Amniotic stem cell (primary cell): ENCODE measurements at places on chromosomes 1 and 21.

- DNase-seq = no peak
Observed at GRCh38 chr21:43762303-43763128, 13.6 kb downstream of the CSTB start.

DNA sequence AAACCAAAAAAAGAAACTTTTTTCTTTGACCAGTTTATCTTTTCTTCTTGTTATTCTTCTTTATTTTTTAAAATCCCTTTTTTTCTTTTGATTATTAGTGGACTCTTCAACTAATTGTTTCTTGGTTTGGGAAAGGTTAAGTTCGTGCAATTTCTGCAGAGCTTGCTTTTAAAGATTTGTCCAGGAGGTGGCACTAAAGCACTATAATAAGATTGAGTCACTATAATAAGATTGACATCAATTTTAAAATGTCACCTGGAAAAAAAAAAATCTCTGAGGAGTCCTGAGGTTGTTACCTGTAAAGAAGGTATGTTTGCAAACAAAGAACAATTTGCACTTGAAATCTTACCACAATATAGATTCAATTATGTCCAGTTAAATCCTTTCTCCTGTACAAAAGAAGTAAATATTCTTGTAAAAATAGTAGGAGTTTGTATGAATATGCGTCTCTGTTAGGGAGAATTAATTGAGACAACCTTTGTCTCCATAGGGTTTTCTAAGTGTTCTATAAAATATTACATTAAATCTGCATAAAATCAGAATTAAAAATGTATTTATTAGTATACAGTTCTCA is 166.7 kb downstream of the ADGRL4 start:
- DNase-seq = peak; percentile 7

DNA sequence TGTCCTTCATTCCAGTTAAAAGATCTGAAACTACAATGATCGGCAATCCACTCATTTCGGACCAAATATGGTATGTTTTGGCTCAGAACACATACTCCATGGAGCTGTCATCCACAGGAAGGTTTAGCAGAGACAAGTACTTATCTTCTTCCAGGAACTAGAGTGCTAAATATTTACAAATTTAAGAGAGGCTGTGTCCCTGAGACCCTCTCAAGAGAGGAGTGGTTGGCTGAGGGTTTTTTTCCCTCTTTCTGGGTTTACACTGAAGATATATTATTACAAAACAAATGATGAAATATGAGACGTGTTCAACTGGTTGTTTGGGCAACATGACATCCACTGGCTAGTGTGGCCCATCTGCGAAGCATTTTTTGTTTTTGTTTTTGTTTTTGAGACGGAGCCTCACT is 25.9 kb upstream of the NID1 start:
- DNase-seq = no peak

DNA sequence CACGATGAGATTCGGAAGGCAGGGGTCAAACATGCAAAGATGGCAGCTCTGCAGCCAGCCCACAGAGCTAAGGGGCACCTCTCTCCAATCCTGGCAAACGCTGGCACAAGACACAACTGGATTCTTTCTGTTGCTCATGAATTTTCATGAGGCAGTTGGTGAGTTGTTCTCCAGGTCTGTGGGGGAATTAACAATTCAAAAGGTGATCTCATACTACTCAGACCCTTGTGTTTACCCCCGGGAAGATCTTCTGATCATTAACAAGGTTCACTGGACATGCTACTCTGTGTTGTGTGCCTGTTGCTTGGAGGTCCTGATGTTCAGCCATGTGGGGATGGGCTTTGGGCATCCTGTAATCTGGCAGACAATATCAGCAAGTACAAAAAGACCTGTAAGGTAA is 128.9 kb downstream of the HHAT start:
- no peak for DNase-seq

- DNase-seq = no peak
Observed at GRCh38 chr1:184624051-184624450, 130.6 kb downstream of the EDEM3 start.

DNA sequence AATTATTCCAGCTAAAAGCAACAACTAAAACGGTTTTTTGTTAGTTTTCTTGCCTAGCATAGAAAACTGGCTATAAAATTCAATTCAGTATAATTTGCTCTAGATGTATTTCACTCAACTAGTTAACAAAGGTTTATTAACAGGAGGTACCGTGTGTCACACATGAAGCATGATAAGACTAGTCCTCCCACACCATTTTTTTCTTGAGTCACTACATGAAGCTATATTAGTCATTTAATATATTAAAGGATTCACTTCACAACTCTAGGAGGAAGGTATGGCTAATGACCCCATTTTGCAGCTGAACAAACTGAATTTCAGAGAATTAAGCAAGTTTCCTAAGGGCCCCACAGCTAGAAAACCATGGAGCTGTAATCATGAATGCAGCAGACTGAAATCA is 307.8 kb upstream of the USP25 start:
- DNase-seq = no peak

DNA sequence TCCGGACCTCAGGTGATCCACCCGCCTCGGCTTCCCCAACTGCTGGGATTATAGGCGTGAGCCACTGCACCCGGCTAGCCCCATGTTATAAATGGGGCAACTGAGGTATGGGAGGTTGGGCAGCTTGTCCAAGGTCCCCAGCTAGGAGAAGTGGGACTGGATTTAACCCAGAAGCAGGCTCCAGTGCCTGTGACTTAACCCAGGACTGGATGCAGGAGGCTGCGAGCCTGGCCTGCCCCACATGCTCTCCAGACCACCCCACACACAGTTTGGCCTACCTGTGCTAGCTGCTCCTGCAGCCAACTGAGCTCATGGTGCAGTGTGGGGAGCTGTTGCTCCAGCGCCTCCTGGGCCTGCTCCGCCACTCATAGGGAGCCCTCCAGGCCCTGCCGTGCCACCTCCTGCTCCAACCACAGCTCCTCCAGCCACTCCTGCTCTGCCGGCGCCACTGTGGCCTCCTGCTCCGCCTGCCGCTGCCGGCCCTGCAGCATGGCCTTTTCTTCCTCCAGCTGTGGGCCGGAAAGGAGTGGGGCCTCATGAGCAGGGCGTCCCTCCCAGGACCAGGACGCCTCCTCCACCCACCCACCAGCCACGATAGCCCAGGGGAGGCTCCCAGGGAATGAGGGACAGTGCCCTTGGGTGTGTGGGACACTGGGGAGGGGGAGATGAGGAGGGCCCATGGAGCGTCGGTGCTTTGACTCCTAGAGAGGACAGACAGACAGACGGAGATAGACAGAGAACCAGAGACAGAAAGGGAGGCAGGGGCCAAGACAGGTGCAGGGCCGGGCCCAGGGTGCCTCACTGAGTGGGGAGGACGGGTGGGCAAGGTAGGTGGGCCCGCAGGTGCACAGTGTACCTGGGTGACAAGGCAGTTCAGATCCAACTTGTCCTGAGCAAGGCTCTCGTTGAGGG is 12.4 kb upstream of the NBPF1 start:
- DNase-seq = no peak

DNA sequence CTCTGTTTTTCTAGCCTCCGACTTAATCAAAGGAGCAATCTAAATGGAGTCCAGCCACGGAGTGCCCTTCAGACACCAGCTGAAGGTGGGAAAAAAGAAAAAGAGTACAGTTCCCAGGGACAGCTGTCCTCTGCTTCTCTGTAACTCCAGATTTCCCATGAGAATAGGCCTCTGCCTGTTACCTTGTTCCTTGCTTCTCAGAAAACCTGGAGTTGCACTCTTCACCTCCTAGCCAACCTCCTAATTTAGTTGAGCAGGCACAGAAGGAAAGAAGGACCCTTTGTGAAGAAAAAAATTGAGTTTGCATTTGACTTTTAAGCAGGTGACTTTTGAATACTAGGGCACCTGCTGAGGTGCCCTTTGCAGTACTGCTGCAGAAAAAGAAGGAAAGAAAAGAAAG is 8.3 kb downstream of the BARHL2 start:
- DNase-seq = no peak

DNA sequence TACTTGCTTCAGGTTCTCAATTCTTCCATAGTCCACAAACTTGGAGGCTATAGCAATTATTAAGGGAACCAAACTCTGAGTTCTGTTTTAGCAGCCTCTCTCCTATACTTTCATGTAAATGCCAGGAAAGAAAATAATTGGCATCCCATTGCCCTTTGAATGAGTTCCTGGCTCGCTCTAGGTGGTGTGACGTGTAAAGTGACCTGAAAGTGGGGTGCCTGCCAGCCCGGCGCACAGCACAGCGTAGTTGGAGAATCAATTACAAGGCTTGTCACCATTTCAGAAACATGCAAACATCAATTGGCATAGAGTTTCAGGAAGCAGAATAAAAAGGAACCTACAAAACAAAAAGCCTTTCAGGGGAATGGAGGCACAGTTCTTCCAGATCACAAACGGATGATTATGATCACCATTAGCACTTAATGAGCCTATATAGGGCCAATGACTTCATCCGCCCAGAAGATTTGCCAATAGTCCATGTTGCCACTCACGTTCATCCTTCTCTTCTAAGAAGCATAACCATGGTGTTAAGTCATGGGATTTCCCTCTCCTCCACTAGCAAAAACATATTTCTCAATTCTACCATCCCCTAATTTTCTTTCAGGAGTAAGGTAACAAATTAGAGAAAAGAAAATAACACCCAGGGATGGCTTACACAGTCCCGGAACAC is 354.6 kb upstream of the ADGRL2 start:
- no peak for DNase-seq

DNA sequence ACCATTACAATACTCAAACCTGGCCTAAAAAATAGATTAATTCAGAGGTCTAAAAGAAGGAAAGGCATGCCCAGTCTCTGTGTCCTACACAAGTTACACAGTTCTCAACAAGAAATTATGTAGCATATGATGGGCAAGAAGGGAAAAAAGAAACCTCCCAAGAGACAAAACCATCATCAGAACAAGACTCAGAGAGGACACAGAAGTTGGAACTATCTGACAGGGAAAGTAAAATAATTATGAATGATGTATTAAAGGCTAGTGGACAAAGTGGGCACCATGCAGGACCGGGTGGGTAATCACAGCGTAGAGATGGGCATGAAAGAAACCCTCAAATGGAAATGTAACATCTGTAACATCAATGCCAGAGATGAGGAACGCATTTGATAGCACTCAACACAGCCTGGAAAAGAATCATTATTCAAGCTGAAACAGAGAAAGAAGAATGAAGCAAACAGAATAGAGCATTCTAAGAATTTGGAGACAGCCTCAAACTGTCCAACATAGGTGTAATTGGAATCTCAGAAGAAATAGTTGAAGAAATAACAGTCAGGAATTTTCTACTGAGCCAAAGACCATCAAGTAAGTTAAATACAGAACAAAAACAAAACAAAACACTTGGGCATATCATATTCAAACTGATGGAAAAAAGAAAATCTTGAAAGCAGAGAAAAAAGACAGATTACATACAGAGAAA is 29.7 kb downstream of the PER3 start:
- no peak for DNase-seq

DNA sequence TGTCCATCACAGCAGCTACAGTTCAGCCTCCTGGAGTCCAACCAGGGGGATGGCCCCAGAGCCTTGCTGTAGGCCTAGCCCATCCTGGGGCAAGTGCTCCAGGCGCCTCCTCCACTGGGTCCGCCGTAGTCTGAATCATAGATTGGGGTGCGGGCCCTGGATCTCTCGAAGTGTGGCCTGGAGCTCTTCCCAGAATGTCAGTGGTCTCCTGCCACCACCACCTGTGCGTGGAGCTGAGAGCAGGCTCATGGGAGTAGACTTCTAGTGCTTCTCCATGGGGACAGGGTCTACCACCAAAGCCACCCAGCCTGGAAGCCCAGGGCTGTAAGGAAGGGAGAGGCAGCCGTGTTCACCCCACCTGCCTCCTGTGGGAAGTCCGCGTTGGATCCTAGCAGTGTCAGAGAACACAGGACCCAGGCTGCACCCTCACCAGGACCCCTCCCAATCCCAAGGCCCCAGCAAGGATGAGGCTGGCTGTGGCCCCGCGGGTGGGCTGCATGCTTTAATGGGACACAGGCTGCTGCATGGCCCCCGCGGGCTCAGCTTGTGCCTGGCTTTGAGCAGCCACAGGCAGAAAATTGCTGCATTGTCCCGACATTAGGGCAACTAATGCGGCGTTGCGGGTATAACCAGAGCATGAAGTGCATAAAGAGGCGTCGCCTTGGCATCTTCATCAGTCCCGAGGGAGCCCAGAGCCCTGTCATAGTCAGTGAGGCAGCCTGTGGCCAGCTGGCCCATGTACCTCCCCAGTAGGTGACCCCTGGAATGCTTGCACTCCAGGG is 735 bp upstream of the HES3 start:
- DNase-seq = no peak

GRCh38 chr1:75338616-75339483 is 204.7 kb downstream of the LHX8 start:
- no peak for DNase-seq

GRCh38 chr21:39625211-39625895 is 12.6 kb downstream of the B3GALT5 start:
- DNase-seq = no peak
